Activated CD4-positive, alpha-beta T cell treated with anti-CD3 and anti-CD28 coated beads, Interleukin-2, amount 10 ng/mL, durations not matched to agents 24 days and 14 days (primary cell): ENCODE measurements at places on chromosomes 4 and X. TPM values are rescaled to one million over a fixed set of nuclear protein-coding genes. Genes with fewer than 3 reads are reported as not detected.

The STATH gene
- not detected in 2 replicates for total RNA-seq

The AKAP14 gene
- total RNA-seq, result not detected in 2 replicates

The PRR32 gene
- total RNA-seq, result not detected in 2 replicates

GRCh38 chr4:15438939-15439524, 11.2 kb downstream of the C1QTNF7 start:
- H3K36me3 ChIP-seq, result no peaks in the 10 kb centered on the region
- DNase-seq, result no peak
- no peak overlapping the region for H3K27ac ChIP-seq

DNA sequence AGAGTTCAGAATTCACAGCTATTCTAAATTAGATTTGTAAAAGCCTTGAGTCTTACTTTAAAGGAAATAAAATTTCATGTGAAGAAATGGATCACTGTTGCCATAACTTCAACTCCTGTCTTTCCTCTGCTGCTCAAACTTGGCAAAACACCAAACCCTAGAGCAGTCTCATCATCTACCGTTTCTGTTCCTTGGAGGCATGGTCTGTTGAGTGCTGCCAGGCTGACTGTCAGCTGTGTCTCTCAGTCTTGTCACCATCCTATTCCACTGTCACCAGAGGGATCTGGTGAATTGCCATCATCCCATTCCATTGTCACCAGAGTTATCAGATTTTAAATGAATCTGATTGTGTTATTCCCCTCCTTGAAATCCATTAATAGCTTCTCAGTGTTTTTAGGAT, 55.6 kb downstream of the STIM2 start:
- peaks cover 36% of the 10 kb centered on the region for H3K4me1 ChIP-seq
- no peak overlapping the region for H3K4me3 ChIP-seq
- no peaks in the 10 kb centered on the region for H3K27me3 ChIP-seq
- H3K27ac ChIP-seq, result no peak overlapping the region

- no peaks in the 10 kb centered on the region for H3K27me3 ChIP-seq
- H3K4me3 ChIP-seq, result no peak overlapping the region
- no peak for DNase-seq
- H3K36me3 ChIP-seq, result no peaks in the 10 kb centered on the region
These were observed 91.1 kb upstream of the ANKRD50 start for GRCh38 chr4:124803641-124804040.

GRCh38 chr4:186826846-186827533, 103.3 kb upstream of the FAT1 start:
- no peak overlapping the region for H3K27ac ChIP-seq
- no peaks in the 10 kb centered on the region for H3K4me1 ChIP-seq
- no peak overlapping the region for H3K4me3 ChIP-seq
- no peak for DNase-seq
- H3K27me3 ChIP-seq, result no peaks in the 10 kb centered on the region
- no peaks in the 10 kb centered on the region for H3K36me3 ChIP-seq

DNA sequence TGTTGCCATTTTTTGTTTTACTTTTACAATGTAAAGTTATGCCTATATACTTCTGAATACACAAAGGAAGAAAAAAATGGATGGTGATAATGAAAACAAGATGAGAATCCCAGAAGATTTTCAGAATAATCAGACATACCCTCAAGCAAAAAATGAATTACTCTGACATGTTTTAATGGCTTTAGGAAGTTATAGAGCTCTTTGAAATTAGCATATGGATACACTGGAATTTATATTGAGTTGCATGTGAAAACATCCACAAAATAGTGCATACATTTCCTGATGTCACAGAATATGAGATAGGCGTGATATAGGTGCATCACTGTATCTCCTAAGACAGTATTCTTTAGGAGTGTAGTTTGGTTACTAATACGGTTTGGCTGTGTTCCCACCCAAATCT, 351.3 kb downstream of the SLC7A11 start:
- no peak overlapping the region for H3K4me3 ChIP-seq
- H3K27me3 ChIP-seq, result no peaks in the 10 kb centered on the region
- no peaks in the 10 kb centered on the region for H3K36me3 ChIP-seq

GRCh38 chr4:100286636-100287035, 96.4 kb upstream of the DDIT4L start:
- H3K27ac ChIP-seq, result no peak overlapping the region
- no peak overlapping the region for H3K4me3 ChIP-seq
- H3K4me1 ChIP-seq, result no peaks in the 10 kb centered on the region
- H3K27me3 ChIP-seq, result peaks cover 2% of the 10 kb centered on the region
- no peak for DNase-seq

DNA sequence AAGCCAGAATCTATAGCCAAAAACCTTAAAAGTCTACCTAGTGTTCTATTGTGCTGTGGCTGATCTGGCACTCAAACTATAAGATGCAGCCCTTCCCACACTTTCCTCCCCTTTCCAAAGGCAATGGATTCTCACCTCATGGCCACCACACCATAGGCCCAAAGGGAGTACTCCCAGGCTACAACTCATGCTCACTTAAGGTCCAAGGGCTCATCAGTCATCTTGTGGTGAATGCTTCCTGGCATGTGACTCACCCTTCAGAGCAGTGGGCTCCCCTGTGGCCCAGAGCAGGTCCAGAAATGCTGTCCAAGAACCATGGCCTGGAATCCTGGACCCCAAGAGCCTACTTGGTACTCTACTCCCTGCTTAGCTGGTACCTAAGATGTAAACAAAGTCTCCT, 181.0 kb downstream of the CHRDL1 start:
- H3K36me3 ChIP-seq, result no peaks in the 10 kb centered on the region
- no peak for DNase-seq
- H3K4me1 ChIP-seq, result no peaks in the 10 kb centered on the region
- no peak overlapping the region for H3K27ac ChIP-seq
